Adipose tissue (tissue), 3 donors: ENCODE measurements at places on chromosomes 12 and 14. TPM values are rescaled to one million over a fixed set of nuclear protein-coding genes. Genes with fewer than 3 reads are reported as not detected.

KCNMB4 gene
- polyA plus RNA-seq: 3.7 TPM

DBX2 gene
- polyA plus RNA-seq: 0.30 TPM

ATL1 gene
- 1.6 TPM for polyA plus RNA-seq

MYO1H gene
- not detected for polyA plus RNA-seq

NYNRIN gene
- polyA plus RNA-seq: 7.6 TPM

SLCO1B1 gene
- polyA plus RNA-seq: not detected

RAD9B gene
- polyA plus RNA-seq: 0.13 TPM

RNU6-8 gene
- not detected for polyA plus RNA-seq

SERPINA9 gene
- not detected for polyA plus RNA-seq

HOXC12 gene
- not detected for polyA plus RNA-seq

LMO3 gene
- 74.8 TPM for polyA plus RNA-seq

MFAP5 gene
- 78.7 TPM for polyA plus RNA-seq

CLEC4E gene
- 1.1 TPM for polyA plus RNA-seq

PRH2 gene
- polyA plus RNA-seq: not detected
